ENCODE measurements at places on chromosomes 5 and 9.

DNA sequence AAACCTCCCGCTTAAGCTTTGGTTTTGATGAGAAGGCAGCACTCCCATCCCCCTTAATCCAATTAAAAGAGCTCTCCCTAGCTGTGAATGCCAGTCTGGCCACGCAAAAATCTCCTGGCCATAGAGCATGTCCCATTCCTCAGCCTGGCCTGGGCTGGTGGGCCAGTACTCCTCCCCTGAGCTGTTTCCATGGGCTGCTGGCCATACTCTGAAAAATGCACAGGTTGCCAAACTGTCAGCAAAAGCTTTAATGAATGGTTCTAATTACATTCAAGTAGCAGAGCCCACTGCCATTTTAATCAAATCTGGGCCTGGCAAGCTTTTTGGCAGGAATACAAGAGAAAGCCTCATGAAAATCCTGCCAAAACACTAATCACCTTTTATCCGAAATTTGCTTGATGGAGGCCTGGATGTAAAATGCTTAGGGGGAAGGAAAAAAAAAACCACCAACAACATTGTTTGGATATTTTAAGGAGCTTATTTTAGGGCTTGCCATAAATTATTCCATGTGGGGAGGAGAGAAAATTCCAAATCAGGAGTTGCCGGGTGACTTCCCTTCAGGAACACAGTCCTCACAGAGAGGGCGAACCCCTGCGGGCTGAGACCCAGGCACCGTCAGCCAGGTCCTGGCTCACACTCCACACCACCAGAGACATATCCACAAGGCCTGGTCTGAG is 243.3 kb downstream of the SEC61B start:
- peak; percentile 40 for DNase-seq

DNA sequence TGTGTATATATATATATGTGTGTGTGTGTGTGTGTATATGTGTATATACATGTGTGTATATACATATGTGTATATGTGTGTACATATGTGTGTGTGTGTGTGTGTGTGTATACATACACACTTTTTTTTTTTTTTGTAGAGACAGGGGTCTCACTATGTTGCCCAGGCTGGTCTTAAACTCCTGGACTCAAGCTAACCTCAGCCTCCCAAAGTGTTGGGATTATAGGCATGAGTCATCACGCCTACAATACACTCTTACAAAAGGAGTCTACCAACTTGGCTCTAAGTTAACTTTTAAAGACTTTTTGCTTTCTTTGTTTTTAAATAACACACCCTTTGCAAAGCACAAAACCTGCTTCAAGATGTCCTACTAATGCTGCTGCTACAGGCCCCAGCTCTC is 2.1 kb downstream of the C9orf78 start:
- no peak for DNase-seq

- no peak for DNase-seq
Observed at GRCh38 chr5:106797996-106798395, 872.7 kb downstream of the EFNA5 start.

DNA sequence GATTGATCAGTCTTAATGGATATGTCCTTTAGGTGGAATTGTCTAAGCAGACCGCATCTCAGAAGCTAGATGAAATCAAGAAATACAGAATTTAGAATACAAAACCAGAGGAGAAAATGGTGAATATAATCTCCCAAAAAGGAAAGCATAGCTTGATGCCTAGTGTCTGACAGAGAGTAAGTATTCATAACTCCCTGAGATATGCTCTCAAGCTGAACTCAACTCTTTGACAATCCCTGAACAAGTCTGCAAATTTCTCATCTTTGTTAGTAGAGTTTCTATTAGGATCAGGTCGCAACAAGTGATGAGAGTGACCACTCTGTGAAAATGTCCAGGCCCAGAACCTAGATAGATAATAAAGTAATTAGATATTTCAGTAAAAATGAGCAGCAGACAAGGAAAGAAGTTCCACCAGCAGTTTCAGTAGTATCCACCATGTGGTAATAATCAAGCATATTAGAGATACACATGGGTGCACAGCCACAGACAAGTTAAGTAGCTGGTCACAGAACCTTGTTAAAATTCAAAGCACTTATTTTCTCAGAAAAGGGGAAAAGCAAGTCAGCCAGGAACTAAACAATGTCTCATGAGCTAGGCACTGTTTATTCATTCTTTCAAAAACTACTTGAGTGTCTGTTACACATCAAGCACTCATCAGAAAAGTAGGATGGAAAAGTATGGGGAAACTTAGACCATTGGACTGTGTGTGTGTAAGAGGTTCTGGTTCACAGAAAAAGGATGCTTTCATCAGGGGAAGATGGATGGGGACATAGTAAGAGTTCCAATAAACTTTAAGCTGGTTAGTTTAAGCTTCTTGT is 481.5 kb upstream of the TUSC1 start:
- DNase-seq, result no peak

GRCh38 chr9:92631452-92632343 is 38.2 kb downstream of the IPPK start:
- no peak for DNase-seq

DNA sequence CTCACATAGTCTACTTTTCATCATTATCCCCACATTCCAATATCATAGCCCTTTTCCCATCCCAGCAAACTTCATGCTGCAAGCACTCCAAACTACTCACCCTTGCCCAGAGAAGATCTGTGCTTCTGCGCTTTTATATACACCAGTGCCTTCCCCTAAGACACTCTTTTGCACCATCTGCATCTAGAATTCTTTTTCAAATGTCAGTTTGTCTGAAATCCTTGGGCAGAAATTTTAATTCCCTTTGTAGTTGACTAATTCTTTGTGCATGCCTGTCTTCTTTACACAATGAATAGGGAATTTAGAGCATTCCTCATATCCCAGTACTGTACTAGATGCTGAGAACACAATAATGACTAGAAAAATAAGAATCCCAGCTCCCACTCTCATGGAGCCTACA is 298.9 kb downstream of the KCNN2 start:
- no peak for DNase-seq

GRCh38 chr5:1176473-1177391 is 24.7 kb upstream of the SLC6A19 start:
- DNase-seq, result no peak

DNA sequence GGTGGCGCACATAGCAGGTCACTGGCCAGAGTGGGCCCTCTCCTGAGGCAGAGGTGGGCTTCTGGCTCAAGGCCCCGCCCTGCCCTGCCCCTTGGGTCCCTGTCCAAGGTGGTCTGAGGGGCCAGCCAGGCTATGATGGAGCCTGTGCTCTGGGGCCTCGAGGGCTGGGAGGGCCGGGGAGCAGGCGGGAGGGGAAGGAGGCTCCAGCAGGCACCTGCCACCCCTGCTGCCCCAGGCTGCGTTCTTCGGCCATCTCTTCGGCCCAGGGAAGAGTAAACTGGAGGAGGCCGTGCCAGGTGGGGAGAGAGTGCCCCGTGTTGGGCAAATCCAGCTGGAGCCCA is 14.6 kb downstream of the FIBCD1 start:
- DNase-seq, result no peak

DNA sequence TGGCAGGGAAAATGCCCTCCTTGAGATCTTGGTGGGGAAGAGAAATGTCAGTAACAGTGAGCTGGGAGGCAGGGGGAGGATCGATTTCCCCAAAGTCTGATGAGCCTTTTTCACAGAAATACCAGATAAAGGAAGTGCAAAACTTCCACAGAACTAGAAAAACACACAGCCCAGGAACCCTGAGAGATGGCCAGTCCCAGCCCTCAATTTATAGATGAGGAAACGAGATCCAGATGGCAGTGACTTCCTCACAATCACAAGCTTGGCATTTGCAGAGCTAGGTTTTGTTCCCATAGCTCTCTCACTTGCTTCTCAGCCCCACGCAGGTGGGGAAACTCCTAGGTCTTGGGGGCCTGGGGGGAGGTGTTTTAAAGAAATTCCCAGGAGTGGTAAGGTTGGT is 3.8 kb upstream of the GGTA1 start:
- no peak for DNase-seq

DNA sequence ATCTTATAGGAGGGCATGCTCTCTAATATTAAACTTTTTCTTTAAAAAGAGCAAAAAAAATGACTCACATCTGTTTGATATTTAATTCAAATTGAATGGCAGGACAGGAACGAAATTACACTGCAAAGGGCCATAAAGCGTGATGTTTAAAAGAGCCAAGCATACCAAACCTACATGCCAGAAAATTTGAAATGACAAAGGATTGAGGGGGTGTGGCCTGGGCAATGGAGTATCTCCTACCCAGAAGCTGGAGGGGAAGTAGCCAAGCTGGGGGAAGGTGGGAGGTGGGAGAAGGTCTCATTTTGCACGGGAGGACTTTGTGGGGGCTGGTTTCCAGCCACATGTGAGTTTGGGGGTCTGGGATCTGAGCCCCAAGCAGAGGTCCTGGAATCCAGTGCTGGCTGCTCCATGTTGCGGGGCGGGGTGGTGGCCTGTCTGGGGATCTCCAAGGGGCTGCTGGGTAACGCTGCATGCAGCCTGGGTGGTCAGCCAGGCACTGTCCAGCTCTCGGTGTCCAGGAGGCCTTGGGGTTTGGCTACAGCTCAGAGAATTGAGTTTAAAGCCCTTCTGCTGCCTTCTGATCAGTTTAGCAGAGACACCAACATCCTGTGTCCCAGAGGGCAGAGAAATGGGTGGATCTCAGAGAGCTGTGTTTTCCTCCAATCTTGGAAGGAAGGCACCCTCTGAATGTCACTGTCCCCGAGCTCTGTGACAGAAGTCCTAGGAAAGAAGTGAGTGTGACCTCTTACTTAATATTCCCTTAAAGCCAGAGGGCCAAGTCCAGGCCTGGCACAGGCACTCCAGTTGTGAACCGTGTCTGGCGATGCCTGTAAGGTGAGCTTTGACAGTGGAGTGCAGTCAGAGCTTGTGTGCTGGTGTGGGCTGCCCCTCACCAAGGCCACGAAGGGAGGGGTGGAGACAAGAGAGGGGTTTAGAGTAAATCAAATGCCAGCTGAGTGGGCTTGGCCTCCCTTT is 7.6 kb downstream of the DCANP1 start:
- no peak for DNase-seq

GRCh38 chr9:29183971-29184370 is 1610.7 kb upstream of the C9orf72 start:
- DNase-seq, result no peak

GRCh38 chr9:132560616-132561202 is 21.7 kb upstream of the BARHL1 start:
- DNase-seq, result peak; percentile 53

- no peak for DNase-seq
Observed at GRCh38 chr5:31393126-31393525, 138.8 kb downstream of the DROSHA start.

GRCh38 chr9:137838576-137838975 is 39.0 kb upstream of the CACNA1B start:
- DNase-seq, result no peak

DNA sequence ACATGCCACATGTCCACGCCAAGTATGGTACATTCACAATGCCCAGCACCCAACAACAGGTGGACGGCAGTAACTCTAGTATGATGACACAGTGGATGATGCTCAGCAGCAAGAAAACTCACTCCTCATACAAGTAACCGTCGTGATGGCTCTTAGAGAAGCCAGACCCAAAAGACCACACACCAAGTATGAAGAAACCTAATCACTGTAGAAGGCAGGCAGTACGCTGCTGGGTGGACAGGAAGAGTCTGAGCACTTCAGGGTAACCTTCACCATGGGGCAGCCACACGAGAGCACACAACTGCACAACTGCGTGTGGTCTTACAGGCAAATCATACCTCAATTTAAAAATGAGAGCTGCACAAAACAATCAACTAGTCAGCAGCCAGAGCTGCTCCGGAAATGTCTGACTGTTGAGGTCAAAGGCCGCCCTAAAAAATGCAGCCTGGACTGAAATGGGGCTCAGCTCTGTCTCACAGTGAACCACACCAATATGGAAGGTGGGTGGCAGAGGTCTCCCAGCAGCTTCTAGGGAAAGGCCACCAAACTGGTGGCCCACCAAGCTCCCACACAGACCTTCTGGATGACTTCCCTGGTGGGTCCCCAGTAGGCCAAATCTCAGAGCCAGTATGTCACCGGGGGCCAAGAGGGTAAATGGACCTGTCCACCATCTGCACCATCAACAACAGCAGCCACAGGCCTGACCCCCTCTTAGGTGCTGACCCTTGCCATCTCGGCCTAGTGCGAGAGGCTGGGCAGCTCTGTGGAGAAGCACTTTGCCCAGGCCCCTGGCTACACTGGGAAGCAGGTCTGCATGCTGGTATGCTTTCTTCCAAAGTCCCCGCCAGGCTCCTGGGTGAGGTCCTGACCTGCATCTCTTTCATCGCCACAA is 17.8 kb downstream of the BICD2 start:
- no peak for DNase-seq

DNA sequence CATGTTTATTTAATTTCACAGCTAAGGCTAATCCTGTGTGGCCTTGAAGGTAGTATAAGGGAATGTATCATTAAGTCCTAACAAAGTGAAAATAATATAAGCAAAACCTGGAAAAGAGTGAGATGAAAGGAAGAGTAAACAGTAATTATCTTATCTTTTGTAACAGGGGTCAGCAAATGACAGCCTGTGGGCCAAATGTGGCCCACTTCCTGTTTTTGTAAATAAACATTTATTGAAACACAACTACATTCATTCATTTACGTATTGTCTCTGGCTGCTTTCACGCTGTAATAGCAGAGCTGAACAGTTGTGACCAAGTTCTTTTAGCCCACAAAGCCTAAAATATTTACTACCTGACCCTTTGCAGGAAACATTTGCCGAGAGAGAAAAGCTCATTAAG is 78.4 kb upstream of the HTR4 start:
- no peak for DNase-seq

DNA sequence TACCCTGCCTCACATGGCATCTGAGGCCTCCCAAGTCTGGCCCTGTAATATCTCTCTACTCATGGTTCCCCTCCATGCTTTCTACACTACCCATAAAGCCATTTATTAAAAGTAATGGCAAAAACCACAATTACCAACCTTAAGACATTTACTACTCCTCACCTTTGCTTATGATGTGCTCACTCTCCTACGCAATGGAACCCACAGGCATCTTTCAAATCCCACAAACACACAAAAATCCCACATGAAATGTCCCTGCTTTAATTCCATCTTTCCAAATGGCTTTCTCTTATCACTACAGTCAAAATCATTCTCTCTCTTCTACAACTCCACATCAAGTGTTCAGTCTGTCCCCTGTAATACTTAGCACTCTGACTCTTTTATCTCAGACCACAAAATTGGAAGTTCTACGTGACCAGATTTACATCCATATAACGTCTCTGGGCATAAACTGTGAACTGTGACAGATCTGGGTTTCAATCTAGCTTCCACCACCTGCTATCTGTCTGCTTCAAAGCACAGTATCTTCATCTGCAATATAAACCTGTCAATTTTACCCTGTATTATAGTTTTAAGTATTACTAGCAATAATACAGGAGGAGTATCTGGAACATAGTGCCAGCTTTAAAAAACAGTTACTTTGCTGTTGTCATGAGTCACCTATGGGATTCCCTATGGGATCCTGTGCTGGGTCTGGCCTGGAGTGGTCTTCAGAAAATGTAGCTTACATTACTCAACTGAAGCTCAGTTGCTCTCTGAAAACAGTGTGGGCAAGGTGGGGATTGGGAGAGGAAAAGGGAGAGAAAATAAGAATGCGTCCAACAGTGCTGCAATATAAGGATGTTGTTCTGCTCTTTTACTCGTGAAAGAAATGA is 137.1 kb upstream of the TRIM32 start:
- no peak for DNase-seq

Measured in eye (tissue), 1 donor.